ENCODE measurements at places on chromosomes 13 and 19. TPM values are rescaled to one million over a fixed set of nuclear protein-coding genes. Genes with fewer than 3 reads are reported as not detected.

Gene EPS8L1
- total RNA-seq, result 0.07 TPM

Gene ZNF69
- 7.1 TPM for total RNA-seq

Gene CEACAM1
- total RNA-seq, result not detected

Gene CPB2
- not detected for total RNA-seq

Gene KLK1
- not detected for total RNA-seq

Gene CCDC169
- total RNA-seq, result 1.6 TPM

Gene ZIK1
- total RNA-seq, result 6.8 TPM

Gene FRY
- 28.3 TPM for total RNA-seq

Data from smooth muscle cell of the pulmonary artery (primary cell).